CD4-positive, alpha-beta memory T cell (primary cell): ENCODE measurements at places on chromosomes 4 and X. TPM values are rescaled to one million over a fixed set of nuclear protein-coding genes. Genes with fewer than 3 reads are reported as not detected.

Gene HERC5
- total RNA-seq, result 18.6 TPM

Gene EFHC2
- total RNA-seq, result 1.9 TPM

Gene SRPK3
- total RNA-seq, result not detected

Gene NRK
- not detected for total RNA-seq

Gene CPE
- not detected for total RNA-seq

Gene RCHY1
- total RNA-seq, result 40.9 TPM

Gene TIGD4
- total RNA-seq, result 0.17 TPM

Gene COX7B2
- total RNA-seq, result not detected

GRCh38 chr4:24777536-24778463 lies 17.6 kb upstream of the SOD3 start:
- no peak for DNase-seq

DNA sequence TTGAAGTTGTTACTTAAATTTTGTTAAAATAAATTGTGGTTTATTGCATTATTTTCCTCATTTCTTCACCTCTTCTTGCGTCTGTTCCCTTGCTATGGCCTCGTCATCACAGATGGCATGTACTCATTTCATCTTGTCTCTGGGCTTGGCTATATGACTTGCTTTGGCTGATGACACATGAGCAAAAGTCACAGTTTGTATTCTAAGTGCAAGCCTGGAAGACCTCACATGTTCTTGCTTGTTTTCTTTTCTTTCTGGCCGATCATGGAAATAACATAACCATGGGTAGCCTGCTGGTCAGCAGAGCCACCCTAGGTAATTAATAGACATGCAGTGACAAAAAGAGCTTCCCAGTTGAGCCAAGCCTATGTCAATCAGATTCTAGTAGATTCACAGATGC lies 527.9 kb downstream of the SPRY1 start:
- no peak for DNase-seq

- DNase-seq, result no peak
Observed at GRCh38 chrX:39675619-39676018, 422.1 kb downstream of the BCOR start.

DNA sequence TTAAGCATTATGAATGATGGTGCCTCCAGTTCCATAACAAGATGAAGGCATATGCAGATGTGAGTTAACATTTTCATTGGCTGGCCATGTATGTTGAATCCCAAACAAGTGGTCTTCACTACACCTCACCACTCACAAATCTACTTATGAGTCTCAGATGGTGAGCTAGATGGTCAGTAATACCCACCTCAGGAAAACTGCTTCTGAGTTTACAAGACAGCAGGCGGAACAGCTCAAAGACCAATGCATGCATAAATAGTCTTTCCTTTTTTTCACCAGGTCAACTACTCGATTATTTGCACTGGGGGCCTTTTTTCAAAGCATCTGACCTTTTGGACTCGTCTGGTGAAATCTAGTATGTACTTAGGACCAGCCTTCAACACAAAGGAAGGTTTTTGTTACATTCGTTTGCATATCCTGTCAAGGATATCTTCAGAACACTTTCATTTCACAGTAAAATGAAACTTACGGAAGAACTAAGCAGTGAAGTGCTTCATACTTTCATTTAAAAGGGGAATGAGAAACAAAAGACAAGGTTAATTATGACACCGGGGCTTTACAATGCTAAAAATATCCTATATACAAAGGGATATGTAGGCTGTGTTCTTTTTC lies 23.1 kb upstream of the TLR7 start:
- DNase-seq, result no peak

GRCh38 chrX:110698696-110699095 lies 96.9 kb downstream of the CHRDL1 start:
- DNase-seq, result no peak

GRCh38 chrX:28312965-28313364 lies 274.3 kb upstream of the IL1RAPL1 start:
- no peak for DNase-seq

DNA sequence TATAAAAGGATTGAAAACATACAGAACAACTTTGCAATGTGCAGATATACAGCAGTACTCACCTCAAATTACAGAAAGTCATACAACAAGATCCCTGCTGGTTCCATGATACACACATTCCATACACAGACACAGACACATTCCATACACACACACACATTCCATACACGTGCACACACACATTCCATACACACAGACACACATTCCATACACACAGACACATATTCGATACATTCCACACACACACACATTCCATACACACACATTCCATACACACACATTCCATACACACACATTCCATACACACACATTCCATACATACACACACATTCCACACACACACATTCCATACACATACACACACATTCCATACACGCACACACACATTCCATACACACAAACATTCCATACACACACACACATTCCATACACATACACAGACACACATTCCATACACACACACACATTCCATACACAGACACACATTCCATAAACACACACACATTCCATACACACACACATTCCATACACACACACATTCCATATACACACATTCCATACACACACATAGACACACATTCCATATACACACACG lies 13.7 kb downstream of the LINC00632 start:
- DNase-seq, result no peak

GRCh38 chr4:182840108-182840507 lies 77.1 kb downstream of the DCTD start:
- DNase-seq, result no peak

DNA sequence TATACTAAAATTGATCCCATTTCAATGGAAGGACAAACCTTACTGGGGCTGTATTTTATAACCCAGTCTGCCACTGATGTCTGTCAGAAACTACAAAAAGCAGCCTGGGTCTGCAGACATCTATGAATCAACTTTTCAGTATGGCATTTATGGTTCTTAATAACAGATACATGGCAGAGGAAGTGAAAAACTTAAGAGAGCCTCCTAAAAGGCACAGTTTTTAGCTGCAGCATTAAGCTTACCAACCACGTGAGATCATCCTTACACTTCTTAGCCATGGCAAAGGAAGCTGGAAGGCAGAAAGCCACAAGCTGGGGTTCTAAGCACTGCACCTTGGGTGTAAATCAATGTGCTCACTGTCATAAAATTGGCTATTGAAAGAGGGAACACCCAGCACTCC lies 16.6 kb upstream of the UGT2B17 start:
- DNase-seq, result no peak

DNA sequence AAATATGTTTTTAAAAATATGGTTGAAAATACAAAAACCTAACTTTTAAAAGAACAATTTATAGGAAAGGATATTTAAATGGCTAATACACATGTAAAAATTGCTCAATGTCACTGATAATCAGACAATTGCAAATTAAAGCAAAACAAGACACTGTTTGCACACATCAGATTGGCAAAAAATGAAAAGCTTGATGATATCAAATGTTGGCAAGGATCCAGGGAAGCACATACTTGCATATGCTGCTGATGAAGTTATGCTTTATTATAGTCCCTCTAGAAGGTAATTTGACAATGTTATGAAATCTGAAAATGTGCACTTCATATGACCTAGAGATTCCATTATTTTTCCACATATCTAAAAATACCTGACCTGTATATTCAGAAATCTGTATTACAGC lies 45.7 kb upstream of the EPGN start:
- DNase-seq, result no peak

DNA sequence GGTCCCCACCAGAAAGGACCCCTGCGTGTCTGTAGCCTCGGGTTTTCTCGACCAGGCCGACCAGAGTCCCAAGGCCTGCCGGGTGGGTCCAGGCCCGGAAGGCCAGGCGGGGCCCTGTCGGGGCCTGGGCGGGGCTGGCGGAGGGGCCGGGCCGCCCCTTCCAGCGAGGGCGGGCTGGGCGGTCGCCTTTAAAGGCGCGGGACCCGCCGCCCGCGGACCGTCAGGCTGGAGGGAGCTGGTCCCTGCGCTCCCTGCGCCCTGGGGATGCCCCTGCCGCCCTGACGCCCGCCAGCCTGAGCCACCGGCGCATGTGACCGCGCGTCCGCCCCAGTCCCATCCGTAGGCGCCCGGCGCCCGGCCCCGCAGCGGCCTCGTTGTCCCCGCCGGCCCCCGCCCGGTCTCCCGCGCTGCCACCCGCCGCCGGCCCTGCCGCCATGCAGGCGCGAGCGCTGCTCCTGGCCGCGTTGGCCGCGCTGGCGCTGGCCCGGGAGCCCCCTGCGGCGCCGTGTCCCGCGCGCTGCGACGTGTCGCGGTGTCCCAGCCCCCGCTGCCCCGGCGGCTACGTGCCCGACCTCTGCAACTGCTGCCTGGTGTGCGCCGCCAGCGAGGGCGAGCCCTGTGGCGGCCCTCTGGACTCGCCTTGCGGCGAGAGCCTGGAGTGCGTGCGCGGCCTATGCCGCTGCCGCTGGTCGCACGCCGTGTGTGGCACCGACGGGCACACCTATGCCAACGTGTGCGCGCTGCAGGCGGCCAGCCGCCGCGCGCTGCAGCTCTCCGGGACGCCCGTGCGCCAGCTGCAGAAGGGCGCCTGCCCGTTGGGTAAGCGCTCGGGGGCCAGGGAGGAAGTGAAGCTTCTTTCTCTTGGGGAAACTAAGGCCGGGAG lies at the start of gene HTRA3:
Gene HTRA3, plus strand, starts transcription at position 220 of the 883 bp plus-strand sequence. Its CDS starts 215 bp downstream, at position 435.
- no peak for DNase-seq

DNA sequence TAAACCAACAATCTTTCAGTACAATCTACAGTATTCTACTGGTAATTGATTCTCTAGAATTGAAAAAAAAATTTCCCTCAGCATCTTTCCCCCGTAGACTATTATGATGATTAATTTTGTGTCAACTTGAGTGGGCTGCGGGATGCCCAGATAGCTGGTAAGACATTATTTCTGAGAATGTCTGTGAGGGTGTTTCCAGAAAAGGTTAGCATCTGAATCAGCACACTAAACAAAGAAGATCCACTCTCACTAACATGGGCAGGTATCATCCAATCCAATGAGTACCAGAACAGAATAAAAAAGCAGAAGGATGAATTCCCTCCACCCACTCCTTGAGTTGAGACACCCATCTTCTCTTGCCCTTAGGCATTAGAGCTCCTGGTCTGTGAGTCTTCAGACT lies 186.1 kb upstream of the MAB21L2 start:
- no peak for DNase-seq

- DNase-seq, result no peak
Observed at GRCh38 chr4:72971572-72971971, 97.9 kb downstream of the COX18 start.

DNA sequence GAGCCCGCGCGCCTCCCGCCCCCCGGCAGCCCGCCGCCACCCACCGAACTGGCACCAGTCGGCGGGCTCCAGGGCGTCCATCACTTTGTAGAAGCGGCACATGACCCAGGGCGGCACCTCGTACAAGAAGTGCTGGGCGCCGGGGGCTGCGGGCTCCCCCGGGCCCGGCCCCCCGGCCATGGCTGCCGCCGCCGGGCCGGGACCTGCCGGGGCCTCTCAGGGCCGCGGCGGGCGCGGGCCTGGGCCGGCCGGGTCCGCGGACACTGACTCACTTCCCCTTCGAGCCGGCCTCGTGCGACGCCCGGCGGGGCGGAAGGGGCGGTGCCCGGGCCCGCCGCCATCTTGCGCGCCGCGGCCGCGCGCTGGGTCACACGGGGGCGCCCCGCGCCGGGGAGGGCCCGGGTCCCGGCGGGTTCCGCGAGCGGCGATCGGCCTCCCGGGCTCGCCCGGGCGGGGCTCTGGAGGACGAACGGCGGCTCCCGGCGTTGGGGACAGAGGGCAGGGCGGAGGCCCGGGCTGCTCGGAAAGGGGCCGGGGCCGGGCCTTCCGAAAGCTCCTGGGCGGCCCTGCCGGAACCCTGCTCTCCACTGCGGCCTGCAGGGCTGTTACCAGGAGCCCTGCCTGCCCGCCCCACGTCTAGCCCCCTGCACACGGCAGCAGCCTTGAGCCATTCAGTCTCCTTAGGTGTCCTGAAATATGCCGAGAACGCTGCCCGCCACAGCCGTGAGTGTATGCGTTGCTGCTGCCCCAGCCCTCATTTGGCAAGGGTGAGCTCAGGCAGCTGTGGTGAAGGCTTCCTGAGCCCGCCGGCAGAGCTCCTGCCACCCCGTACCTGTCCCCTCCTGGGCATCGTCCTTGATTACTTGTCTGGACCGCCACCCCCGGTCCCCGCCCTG lies at the start of gene IRAK1:
Gene IRAK1, minus strand, starts transcription at position 270 of the 896 bp plus-strand sequence. Its CDS starts 90 bp downstream, at position 180.
- DNase-seq, result peak; percentile 46

GRCh38 chr4:24630937-24631336 lies 46.6 kb upstream of the DHX15 start:
- DNase-seq, result no peak

- no peak for DNase-seq
Observed at GRCh38 chr4:75886104-75886503, 16.1 kb downstream of the PPEF2 start.

DNA sequence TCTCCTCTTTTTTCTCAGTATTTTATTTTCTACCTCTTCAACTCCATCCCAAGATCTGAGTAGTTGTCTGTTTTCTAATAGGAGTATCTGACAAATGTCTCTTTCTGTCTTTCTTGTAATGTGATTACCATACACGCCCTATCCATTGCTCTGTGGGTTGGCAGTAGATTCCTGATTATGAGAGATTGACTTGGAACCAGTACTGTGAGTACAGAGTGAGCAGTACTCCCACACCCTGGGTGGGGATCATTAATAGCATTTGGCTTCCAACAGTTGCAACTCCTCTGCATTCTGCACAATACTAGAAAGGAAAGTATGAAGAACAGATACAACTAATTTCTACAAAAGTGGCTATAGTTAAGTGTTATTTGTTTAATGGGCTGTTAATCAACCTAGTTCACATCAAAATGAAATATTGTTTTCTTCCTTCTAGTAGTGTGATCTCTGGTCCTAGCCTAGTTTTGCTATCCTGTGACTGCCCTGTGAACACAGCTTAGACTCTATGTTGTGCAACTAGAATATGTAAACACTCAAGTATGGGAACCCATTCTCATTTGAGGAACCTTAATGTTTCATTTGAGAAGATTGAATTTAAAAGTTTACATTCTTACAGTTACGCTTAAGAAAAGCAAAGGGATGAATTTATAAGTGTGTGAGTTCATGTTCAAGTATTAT lies 112.9 kb downstream of the PTPN13 start:
- DNase-seq, result no peak

GRCh38 chr4:88166608-88167007 lies 8.2 kb upstream of the ABCG2 start:
- DNase-seq, result no peak

- no peak for DNase-seq
Observed at GRCh38 chr4:127449449-127449848, 183.3 kb upstream of the INTU start.

DNA sequence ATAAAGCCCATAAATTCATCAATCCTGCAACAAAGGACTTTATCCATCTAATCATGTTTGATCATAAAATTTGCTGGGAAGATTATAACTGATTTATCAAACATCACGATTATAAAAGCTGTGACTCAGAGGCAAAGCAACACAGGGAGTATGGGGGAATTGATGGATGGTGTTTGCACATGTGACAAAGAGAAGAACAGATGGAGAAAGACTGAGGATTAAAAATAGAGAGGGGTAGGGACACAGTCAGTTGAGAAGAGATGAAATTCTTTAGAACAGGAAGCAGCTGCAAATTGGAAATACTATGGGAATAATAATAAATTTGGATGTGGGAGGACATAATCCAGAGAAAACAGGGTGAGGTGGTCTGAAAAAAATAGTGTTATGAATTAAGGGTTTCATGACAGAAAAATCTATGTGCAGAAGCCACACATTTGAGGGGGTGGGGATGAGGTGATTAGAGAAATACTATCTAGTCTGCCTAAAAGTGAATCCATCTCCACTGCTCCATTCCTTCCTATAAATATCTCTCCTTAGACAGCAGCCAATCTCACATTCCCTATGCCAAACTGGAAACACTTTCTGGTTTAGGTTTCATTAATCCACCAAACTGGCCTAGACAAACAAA lies 6.2 kb downstream of the PRR32 start:
- no peak for DNase-seq
